ENCODE measurements at places on chromosomes 3 and 15.

DNA sequence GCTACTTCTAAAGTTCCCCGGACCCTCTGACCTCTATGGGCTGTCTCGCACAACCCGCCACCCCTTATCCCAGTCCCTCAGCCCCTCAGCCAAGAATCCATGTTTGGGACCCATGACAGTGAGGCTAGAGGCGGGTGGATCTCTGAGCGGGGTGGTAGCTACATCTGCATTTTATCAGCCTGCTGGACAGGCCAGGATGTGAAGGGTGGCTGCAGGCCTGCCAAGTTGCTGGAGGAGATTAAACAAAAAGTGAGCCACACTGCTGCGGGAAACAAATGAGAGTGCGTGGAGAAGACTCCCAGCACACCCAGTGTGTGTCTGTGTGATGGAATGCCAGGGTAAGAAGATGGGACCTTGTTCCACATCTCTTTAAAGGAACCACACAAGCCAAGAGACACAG lies 51.1 kb upstream of the SPATA12 start:
- DNase-seq: no peak

GRCh38 chr15:98412852-98413251 lies 235.5 kb upstream of the IGF1R start:
- no peak for DNase-seq

- peak; percentile 65 for DNase-seq
These were observed 22.1 kb downstream of the SUSD5 start for GRCh38 chr3:33196538-33196937.

DNA sequence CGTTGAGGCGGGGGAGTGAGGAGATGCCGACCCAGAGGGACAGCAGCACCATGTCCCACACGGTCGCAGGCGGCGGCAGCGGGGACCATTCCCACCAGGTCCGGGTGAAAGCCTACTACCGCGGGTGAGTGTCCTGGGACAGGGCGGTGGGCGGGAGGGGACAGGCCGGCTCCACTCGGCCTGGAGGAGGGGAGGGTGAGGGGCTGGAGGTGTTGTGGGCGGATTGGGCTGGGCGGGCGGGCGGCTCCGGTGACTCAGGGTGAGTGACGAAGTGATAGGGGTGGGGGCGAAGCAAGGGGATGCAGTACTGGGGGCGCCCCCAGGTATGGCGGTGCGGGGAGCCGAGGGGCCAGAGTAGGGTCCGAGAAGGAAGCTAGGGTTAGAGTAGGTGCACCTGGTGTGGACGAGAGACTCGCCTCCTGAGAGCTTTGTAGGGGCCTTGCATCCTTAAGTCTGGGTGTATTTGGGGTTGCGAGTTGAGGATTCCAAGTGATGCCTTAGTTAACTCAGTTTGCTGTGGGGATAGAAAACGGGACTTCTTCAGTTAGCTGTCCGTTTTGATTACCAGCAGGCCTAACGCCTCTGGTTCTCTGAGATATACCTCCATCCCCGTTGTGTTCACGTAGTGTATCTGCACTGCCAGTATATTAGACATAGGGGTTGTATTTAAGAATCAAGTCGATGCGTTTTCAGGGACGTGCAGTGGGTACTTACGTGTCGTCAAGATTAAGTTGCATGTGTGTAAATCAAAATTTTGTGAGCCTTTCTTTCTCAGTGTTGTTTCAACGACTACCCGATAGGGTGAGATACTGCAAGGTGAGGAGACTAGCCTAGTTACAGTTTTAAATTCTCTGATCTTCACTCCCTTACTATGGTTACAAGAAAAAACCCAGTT lies 670 bp downstream of the PRKCI start:
- peak; percentile 57 for DNase-seq

DNA sequence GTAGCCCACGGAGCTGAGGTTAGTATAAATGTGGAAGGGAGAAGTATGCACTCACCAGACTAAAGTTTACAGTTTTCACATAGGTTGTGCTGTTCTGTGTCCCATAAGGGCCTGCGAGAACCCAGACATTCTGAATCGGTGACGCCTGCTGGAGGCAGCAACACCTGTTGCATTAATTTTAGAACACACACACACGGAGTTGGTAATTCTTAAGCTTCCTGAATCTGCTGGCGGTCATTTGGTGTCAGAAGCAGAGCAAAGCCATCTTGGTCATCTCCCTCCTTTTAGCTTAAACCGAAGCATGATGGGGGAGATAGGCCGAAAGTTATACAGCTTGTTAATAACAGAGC lies 41.1 kb upstream of the AP3B2 start:
- peak; percentile 36 for DNase-seq

GRCh38 chr3:197149-197827 lies 725 bp downstream of the CHL1 start:
- no peak for DNase-seq

- DNase-seq: no peak
These were observed 416.8 kb downstream of the NR2F2 start for GRCh38 chr15:96747291-96747690.

DNA sequence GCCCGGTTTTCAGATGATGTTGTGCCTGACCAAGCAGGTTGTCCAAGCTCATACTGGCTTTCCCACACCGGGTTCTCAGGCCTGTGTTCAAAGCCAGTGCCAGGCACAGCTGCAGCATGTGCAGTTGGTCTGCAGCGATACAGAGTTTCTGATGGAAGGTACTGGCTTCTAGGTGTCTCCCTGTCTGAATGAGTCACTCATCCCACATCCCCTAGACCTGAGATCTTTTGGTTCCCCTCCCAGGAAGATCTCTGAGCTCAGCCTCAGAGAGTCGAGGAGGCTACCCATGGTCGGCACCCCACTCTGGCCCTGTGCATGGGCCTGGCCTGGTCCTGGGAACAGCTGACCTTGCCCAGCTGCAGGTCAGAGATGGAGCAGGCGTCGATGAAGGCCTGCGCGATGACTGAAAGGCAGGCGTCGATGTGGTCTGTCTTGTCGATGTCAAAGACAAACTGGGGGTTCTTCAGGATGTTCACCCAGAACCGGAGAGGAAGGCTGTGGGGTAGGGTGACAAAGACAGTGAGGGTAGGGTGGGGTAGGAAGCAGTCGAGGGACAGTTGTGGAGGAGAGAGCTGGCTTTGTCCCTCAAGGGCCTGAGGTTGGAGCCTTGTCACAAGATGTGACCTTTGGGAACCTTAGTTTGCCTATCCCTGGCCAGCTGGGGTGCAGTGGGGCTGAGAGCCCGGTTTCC lies 15.3 kb downstream of the H1-8 start:
- DNase-seq: no peak

DNA sequence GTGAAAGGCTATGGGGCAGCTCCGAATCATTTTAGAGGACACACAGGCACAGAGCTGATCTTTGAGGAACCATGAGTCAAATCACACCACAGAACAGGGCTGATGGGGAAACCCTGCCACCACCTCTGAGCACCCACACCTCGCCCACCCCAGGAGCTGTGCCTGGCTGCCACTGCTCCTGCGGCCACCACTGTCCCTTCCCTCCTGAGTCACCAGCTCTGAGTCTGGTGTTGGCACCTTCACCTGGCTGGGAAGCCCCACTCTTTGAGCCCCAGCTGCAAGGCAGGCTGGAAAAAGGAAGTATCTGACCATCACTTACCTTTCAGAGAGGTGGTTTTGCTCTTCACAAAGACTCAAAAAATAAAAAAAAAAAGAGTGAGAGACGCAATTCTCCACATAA lies 63.6 kb upstream of the MEF2A start:
- DNase-seq: no peak

DNA sequence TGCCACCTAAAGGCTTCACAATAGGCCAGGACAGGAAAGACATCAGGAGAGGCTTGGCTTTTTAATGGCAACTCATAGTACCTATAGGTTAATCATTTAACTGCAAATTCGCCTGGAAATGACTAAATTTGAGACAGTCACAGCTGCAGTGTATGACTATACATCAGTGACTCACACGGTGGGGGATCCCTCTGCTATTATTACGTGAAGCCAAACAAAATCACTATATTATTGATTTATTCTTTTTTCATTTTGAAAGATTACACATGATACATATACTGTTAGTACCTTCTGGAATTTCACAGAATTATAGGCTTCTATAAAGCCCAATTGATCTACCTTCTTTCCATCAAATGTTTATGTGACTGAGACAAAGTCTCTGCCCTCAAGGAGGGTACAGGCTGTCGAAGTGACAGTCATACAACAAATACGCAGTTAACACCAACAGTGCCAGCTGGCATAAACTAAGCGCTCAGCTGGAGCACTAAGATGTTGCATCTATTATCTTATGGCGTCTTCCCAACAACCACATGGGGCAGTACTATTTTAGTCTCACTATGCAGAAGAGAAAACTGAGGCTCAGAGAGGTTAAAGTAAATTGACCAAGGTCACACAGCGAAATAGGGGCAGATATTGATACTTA lies 82.0 kb upstream of the LMOD3 start:
- DNase-seq: no peak

DNA sequence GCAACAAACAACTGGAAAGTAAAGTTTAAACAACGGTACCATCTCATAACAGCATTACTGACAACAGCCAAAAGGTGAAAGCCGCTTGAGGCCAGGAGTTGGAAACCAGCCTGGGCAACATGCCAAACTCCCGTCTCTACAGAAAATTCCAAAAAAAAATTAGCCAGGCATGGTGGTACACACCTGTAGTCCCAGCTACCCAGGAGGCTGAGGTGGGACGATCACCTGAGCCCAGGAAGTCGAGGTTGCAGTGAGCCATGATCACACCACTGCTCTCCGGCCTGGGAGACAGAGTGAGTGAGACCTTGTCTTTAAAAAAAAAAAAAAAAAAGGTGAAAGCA lies 4.4 kb downstream of the TNK2 start:
- DNase-seq: no peak

- DNase-seq: peak; percentile 27
These were observed 47.1 kb upstream of the CADPS start for GRCh38 chr3:62922326-62922725.

GRCh38 chr3:169146179-169146665 lies 517.3 kb downstream of the MECOM start:
- peak; percentile 16 for DNase-seq

GRCh38 chr3:61154457-61155198 lies 96.6 kb downstream of the FHIT start:
- DNase-seq: no peak

DNA sequence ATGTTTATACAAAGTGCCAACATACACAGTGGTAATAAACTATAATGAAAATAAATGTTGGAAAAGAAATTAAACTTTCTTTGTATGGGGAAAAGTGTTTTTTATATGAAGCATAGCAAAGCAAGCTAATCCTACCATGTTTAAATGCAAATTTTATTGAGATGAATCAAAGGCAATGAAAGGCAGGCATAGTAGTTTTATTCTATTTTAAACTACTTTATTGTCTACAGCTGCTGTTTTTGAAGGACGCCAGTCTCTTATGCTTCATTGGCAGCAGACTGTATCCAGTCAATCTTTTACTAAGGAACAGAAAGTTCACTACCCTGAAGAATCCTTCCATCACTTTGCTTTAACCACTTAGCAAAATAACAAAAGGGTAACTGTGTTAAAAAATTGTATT lies 761.0 kb downstream of the ROBO2 start:
- no peak for DNase-seq

GRCh38 chr3:36965440-36965839 lies 20.6 kb upstream of the TRANK1 start:
- DNase-seq: no peak

DNA sequence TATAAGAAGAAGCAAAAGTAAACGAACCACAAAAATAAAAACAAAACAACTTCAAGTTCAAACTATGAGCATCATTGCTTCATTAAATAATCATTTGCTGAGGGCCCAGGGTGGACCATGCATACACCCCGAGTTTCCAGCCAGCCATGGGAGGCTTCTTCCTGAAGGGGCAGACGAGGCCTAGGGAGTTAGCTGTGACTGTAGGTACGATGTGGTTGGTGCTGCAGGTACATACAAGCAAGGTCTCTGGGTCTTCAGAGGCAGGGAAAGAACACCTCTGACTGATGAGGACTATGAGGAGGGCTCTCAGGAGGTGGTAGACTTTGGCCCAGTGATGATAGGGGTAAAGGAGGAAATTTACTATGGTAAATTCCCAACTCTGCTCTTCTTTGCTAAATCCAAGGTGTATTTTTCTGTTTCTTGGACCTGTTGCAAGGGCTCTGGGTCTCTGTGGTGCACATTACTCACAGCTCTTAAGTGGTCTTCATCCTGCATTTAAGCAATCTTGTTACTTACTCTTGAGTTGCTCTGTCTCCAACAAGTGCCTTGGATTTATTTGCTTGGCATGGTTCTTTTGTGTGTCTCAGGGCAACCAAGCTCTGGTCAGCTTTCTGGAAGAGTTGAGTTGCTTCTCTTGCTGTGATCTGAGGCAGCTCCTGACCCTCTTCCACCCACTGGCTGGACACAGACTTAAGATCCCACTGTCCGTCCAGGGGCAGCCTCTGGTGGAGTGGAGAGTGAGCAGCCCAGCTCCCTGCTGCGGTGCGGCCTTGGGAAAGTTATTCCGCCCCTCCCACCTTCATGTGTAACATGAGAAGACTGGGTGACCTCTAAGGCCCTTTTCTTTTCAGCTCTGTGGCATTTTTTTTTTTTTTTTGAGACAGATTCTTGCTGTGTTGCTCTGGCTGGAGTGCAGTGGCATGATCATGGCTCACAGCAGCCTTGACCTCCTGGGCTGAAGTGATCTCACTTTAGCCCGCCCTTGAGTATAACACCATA lies 56.1 kb upstream of the KIF23 start:
- DNase-seq: peak; percentile 63

DNA sequence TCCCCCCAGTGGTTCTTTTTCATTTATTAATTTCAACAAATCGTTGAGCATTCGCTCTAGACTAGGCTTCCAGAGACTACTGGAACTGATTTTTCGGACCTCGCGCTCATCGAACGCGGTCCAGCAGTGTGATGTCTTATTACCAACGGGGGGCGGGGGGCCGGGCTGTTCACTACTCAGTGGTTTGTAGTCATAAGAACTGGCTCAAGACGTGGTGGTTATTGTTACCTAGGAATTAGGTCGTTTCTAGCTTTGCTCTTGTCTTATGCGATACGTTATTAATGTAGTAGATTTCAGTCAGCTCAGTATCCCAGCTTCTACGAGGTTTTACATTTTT lies 858 bp downstream of the RBM5 start:
- DNase-seq: no peak

- no peak for DNase-seq
These were observed 30.2 kb downstream of the KY start for GRCh38 chr3:134620476-134621115.

DNA sequence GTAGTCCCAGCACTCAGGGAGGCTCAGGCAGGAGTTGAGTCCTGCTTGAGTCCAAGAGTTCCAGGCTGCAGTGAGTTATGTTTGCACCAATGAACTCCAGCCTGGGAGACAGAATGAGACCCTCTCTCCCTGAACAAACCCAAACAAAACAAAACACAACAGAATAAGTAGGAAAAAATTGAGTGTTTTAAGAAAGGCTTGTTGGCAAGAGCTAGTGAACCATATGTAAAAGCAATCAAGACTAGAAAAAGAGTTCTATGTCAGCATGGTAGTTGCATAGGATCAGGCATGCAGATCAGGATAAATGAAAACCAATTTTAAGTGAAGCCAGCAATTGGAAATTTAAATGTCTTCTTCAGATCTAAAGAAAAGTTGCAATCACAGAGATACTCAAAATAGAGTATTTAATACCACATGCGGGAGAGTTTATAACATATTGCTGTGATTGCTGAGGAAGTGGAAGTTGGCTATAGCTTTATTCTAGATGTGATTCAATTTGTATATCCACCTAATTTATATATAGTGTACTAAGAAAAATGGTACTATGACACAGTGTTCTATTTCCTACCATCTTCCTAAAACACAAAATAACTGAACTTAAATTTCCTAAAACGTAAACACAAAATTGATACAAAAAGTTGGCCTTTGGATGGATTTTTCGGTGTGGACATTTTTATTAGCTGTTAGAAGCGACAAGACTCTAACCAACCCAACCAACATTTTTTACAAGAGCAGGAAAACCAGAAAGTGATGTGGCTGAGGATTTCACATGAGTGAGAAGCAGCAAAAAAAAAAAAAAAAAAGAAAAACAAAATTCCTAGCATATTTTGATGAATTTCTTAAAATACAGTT lies 101.9 kb upstream of the ROBO1 start:
- DNase-seq: no peak

Measured in SW480 (cell line).